ENCODE measurements at places on chromosomes 7 and 10.

- no peak for DNase-seq
These were observed 194.7 kb upstream of the SEMA3A start for GRCh38 chr7:84389242-84389641.

DNA sequence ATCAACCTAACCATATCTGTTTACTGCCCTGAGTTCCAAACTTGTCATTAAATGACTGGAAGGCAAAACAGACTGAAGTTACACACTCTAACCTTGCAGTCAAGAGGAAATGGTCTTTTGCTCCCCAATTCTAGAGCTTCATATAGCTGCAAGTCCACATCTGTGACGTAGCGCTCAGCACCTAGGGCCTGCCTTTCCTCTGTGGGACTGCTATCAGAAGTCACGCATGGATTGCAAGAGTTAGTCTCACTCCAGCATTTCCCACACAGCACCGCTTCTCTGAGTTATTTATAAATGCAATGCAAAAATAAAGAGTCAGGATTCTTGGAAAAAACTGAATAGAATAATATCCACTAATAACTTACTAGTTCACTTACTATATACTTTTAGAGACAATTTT is 96.9 kb downstream of the ELMO1 start:
- DNase-seq, result no peak

GRCh38 chr7:157713591-157713990 is 376.8 kb downstream of the DNAJB6 start:
- DNase-seq, result no peak

- DNase-seq, result no peak
These were observed 26.1 kb upstream of the ADD3 start for GRCh38 chr10:109981650-109982049.

- DNase-seq, result no peak
These were observed 552 bp upstream of the RAB18 start for GRCh38 chr10:27503498-27504006.

- DNase-seq, result peak; percentile 35
These were observed 44.5 kb upstream of the ACBD5 start for GRCh38 chr10:27285093-27285492.

GRCh38 chr10:53489335-53490182 is 717.0 kb upstream of the MBL2 start:
- no peak for DNase-seq

DNA sequence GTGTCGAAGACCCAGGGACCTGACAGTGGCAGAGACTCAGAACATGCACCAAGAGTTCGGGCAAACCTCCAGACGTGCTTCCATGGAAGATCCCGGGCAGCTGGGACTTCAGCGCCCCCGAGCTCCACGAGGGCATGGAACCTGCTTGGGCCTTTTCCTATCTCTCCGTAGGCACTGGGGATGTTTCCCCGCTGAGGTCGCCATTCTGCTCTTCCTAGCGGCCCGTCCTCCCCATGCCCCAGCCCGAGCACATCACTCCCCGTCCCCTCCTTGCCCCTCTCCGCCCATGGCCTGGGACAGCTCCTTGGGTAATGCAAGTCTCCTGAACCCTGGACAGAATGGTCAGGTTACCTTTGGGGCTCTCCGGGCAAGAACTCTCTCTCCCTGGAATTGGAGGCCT is 32.3 kb upstream of the SHH start:
- DNase-seq, result no peak

DNA sequence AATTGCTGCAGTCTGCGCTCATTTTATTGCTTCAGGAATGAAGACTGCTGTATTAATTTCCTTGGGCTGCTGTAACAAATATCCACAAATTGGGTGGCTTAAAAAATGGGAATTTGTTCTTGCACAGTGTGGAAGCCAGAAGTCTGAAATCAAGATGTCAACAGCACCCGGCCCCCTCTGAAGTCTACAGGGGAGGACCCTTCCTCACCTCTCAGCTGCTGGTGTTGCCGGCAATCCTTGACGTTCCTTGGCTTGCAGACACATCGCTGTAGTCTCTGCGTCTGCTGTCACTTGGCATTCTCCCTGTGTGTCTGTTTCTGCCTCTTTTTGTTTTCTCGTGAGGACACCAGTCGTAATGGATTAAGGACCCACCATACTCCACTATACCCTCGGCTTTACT is 166.2 kb downstream of the PTPN20 start:
- no peak for DNase-seq

DNA sequence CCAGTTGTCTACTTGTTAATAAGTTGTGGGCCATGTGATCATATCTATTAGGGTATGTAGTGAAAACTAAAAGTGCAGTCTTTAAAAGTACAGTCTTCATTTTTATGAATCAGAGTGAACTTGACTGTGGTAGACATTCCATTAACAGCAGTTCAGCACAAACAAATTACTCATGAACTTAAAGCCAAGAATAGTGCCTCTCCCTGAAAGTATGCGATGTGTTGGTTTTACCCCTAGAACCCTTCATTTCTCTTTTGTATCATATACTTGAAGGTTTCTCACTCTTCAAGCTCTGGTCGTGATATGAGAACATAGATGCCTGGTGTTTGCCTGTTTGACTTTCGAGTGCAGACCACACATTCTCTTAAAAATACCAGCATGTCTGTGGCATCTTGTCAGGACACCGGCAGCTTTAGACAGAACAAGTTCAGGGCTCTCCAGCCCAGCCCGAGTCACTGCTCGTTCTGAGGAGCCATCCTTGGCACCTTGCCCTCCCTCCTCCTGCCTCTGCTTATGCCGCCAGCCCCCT is 159.3 kb downstream of the LCOR start:
- no peak for DNase-seq

GRCh38 chr7:117350027-117350426 is 27.2 kb upstream of the WNT2 start:
- no peak for DNase-seq

GRCh38 chr7:139682136-139683013 is 95.4 kb downstream of the HIPK2 start:
- DNase-seq, result no peak

DNA sequence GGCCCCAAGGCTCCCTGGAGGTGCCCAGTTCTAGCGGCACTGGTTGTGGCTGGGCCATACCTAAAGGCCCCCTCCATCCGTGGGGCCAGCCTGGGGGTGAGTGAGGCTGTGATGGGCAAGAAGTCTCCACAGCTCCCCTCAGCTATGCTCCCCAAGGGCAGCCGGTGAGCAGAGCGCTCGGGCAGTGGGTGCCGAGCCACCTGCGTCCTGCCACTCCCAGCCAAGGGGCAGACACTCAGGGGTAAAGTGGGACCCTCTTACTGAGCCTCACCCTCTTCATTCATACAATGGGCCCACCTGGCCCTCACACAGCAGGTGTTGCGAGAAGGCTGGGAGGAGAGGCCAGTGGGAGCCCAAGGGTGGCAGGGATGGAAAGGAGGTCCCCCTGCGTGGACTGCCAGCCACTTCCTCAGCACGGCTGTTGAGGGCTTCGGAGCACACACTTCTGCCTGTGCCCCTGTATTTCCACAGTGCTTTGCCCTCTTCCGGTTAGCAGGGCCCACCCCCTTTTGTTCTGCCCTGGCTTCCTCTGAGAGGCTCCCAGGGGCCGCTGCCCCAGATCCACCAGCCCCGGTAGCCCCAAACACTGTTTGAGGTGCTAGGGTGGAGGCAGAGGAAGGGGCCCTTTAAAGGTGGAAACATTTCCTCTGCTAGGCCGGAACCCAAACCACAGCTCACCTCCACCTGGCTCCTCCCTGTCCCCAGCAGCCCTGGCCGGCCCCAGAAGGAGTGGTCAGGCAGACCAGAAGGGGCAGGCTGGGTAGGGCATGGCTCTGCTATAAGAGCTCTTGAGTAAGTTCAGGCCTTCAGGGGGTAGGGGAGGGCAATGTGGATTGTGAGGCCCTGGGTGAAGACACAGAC is 16.4 kb upstream of the C10orf105 start:
- peak; percentile 81 for DNase-seq

DNA sequence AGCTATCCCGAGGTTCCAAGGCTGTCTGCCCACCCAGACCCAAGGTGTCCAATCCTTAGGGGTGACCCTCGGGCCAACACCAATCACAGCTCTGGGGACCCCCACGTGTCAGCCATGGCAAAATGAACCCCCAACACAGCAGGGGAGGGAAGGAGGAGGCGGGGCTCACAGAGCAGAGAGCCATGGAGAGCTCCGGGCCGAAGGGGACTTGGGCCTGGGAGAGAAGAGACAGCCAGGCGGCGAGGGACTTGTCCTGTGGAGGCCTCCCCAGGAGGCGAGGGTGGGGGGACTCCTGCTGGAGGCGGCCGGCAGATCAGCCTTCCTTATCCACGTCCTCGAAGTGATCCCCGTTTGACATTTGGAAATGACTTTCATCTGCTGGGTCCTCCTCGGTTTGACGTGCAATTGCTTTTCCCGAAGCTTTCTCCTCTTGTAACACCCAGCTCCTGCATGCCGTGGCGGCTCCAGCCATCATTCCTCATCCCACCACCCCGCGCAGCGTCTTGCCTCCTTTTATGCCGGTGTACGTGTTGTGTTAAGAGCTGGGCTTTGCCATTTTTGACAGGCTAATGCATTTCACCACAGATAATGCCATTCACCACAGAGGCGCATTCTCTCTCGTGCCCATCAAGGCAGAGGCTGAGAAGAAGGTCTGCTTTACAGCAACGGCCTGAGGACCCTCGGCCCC is 337.4 kb downstream of the DNAJB6 start:
- DNase-seq, result no peak

- DNase-seq, result no peak
These were observed 1010.0 kb downstream of the XPNPEP1 start for GRCh38 chr10:108913300-108913699.

DNA sequence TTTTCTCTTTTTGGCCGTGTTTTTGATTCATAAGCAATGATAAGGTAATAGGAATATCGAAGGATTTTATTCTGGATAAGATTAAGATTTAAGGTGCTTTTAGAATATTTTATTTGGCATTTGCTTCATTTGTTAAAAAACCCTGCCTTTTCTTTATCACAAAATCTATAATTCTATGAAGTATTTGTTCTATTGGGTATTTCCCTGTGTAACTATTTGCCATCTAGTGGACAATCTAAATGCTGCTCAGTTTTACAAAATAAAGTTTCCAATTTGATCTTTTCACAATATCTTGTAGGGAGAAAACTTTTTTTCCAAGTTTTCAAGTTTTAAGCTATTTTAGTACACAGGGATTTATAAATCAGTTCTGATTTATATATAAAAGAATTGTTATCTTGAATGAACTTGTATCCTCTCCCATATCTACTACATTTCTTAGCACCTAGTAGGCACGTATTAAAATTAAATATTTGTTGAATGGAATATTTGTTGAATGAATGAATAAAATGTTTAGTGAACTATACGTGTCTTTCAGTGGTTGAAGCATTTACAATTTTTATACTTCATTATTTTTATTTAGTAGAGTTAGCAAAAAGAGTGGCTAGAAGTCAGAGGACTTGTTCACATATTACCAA is 26.5 kb downstream of the ANKRD7 start:
- DNase-seq, result no peak

- no peak for DNase-seq
These were observed 1.8 kb downstream of the DDIT4 start for GRCh38 chr10:72275351-72276012.

DNA sequence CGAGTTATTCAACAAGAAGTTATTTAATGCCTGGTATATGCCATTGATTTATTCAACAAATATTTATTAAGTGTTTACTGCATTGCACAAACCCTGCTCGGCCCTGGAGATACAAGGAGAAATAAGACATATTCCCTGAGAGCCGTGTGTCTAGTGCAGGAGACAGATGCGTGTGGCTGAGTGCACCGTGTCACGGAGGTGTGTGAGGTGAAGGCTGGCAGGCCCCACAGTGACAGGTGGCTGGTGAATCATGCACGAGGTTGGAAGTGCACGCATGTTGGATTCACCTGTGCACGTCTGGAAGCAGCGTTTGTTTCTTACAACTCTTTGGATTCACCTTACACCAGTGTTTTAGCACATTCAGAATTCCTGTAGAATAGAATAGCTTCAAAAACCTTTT is 136.6 kb upstream of the SHH start:
- DNase-seq, result no peak

- no peak for DNase-seq
These were observed 30.2 kb downstream of the SLC39A12 start for GRCh38 chr10:17981766-17982380.

DNA sequence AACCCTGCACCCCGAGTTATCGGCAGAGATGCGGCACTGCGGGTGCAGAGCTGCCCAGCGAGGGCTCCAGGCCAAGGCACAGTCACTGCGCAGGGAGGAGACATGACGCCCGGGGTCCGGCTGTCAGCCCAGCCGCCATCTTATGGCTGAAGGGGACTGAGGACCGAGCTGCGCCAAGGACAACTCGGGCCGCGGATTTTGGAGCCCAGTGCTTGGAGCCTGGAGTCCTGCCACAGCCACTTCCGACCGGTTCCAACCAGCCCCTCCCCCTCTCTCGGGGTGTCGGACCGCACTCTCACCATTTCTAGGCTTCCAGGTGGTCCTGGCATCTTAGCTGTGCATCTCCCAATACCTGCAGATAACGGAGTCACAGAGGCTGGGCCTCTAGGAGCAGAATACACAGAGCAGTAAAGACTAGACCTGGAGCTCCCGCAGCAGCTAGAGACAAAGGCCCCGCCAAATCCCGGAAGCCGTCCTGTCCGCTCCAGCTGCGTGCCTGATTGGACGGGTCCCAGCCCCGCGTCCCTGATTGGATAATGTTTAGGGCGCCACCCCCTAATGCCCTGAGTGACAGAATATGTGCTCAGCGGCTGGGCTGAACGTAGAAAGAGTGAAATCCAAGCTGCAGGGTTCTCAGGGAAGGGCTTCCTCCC is at the start of gene ZNF680:
TSS of gene ZNF680 (minus strand) at position 446 of the 653 bp plus-strand sequence. CDS start at position 329, 117 bp downstream.
- DNase-seq, result peak; percentile 89

GRCh38 chr7:107971613-107972012 is 31.3 kb downstream of the LAMB1 start:
- DNase-seq, result no peak

DNA sequence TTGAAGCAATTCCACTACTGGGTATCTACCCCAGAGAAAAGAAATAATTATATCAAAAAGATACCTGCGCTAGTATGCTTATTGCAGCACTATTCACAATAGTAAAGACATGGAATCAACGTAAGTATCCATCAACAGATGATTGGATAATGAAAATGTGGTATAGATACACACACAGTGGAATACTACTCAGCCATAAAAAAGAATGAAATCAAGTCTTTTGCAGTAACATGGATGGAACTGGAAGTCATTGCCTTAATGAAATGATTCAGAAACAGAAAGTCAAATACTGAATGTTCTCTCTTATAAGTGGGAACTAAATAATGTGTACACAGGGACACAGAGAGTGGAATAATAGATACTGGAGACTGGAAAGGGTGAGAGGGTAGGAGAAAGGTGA is 7.4 kb upstream of the SLC35B4 start:
- DNase-seq, result no peak

DNA sequence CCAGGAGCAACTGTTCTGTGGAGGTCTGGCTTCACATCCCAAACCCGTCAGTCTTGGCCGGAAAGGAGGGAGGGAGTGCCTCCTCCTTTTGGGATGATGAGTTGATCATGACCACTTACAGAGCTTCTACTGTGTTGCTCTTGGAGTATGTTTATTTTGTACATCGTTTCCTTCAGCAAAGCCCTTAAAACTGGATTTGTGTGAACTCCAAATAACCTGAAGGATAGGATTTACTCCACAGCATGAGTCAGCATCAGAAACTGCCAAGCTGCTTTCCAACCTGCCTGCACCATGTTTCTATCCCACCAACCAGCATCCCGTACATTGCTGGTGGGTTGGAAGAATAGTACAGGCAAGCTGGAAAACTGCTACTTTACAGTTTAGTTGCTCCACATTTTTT is 3.5 kb downstream of the CCDC201 start:
- no peak for DNase-seq
